Endothelial cell (in vitro differentiated cells): ENCODE measurements at places on chromosomes 6 and 20.
A peak's percentile ranks its signal among the peaks of the same experiment; 100 is the strongest.

DNA sequence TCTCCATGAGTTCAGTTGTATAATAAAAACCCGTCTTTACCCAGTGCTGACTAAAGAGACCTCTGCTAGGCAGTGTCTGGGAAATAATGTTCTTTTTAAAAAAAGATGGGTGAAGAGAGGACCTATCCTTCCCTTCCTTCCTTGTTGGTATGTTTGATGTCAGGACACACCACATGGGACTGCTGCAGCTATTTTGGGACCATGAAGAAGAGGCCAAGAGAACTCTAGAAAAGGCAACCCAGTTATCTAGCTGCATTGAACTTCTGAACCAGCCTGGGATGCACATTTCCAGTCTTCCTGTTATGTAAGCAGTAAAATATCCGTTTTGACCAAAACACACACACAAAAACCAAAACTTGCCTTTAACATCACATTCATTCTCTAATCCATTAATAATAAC is 77.3 kb downstream of the RFX6 start:
- no peak overlapping the region for H3K27ac ChIP-seq
- H3K4me3 ChIP-seq = no peak overlapping the region
- no peaks in the 10 kb centered on the region for H3K4me1 ChIP-seq
- H3K27me3 ChIP-seq = no peaks in the 10 kb centered on the region
- DNase-seq = no peak

DNA sequence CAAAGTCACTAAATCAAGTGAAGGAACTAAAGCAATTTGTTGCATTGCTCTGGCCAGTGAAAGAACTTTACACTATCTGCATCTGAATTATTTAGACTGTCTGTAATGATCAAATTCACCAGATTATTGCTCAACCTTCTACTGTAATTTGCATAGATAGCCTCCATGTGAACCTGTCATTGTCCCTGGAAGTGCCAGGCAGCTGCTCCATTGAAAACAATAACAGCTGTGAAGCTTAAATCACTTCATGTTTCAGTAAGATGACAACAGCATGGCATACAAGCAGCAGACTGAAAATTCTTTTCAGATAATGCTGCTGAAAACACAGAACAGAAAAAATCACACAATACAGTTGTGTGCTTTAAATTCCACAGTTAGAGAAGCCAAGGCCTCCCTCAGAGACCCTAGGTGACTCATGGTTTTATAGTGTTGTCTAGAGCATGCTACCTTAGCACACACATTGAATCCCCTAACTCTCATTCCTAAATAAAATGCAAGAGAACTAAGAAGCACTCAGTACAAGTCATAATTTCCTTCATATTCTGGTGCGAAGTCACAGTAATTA is 248.9 kb downstream of the TPBG start:
- H3K27me3 ChIP-seq = no peaks in the 10 kb centered on the region
- DNase-seq = no peak
- no peak overlapping the region for H3K4me3 ChIP-seq
- H3K36me3 ChIP-seq = no peaks in the 10 kb centered on the region

DNA sequence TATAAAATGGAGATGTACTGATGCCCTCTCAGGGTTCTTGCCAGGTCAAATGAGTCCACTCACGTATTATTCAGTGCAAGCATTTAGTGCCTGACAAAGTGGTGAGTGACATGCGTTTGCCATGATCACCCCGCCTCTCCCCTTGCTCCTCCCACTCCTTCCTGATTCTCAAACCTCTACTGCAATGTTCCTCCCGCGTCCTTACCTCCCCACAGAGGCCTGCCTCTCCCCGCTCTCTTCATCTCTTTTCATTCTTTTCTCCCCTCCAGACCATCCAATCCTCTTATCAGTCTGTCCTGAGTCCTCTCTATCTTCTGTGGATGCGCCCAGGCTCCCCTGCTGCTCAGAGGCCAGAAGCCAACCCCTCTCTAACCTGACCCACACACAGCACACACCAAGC is 40.7 kb downstream of the KCNK5 start:
- H3K27me3 ChIP-seq = peaks cover 10% of the 10 kb centered on the region
- H3K36me3 ChIP-seq = peaks cover 5% of the 10 kb centered on the region
- no peaks in the 10 kb centered on the region for H3K4me1 ChIP-seq
- DNase-seq = no peak

- no peak overlapping the region for H3K27ac ChIP-seq
- H3K4me3 ChIP-seq = no peak overlapping the region
- H3K27me3 ChIP-seq = no peaks in the 10 kb centered on the region
- peaks cover 23% of the 10 kb centered on the region for H3K4me1 ChIP-seq
- no peak for DNase-seq
These were observed 28.3 kb upstream of the FBXO30 start for GRCh38 chr6:145842693-145843546.

- DNase-seq = no peak
- no peaks in the 10 kb centered on the region for H3K36me3 ChIP-seq
- H3K4me1 ChIP-seq = peaks cover 3% of the 10 kb centered on the region
- H3K4me3 ChIP-seq = no peak overlapping the region
- no peak overlapping the region for H3K27ac ChIP-seq
These were observed 18.1 kb upstream of the ATRN start for GRCh38 chr20:3452690-3453089.

GRCh38 chr6:10276106-10276505 is 138.8 kb downstream of the TFAP2A start:
- no peak for DNase-seq
- no peaks in the 10 kb centered on the region for H3K36me3 ChIP-seq
- no peak overlapping the region for H3K4me3 ChIP-seq
- peaks cover 33% of the 10 kb centered on the region for H3K4me1 ChIP-seq
- no peak overlapping the region for H3K27ac ChIP-seq

DNA sequence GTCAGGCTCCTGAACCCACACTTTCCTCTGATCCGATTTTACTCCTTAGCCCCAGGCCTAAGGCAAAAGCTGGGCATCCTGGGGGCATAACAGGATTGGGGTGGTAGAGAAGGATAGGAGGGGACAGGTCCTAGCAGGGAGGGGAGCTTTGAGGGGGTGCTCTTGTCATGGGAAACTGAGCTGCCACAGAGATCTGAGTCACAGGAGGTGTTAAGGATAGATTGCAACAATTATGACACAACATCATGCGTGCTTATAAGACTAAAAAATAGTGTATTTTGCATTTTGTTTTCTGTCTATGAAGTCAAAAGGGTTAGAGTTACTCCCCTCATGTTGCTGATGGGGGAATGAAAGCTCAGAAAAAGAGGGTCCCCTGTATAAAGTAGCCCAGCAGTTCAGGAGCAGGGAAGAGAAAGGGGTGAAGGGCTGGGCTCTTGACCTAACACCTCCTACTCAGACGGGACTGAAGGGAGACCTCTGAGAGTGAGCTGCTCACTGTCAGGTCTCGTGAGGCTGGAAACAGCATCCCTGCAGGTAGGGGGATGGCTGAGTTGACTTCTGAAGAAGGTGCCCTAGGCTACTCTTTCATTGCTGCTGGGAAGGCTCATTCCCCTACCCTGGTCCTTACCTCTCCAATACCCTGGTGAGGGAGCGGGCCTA is 2.0 kb downstream of the GLP1R start:
- no peak for DNase-seq
- peaks cover 7% of the 10 kb centered on the region for H3K36me3 ChIP-seq
- H3K27me3 ChIP-seq = peaks cover 15% of the 10 kb centered on the region

DNA sequence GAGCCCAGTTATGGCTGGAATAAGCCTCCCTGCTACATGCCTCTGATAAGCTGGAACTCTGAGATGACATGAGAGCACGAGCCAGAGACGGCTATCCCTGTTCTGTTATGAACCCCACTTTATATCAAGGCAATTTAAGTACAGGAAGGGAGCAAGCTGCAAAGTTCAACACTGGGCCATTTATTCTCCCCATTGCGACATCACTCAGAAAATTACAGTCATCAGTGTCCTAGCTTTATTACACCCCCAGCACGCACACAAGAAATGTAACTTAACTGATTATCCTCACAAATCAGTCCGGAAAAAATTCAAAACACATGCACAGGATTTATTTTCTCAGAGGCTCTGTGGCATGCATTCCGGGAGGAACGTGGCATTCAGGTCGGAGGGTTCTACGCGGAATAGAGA is 125.3 kb upstream of the SLC2A12 start:
- no peak for DNase-seq
- H3K27ac ChIP-seq = peak overlapping the region; percentile 61

DNA sequence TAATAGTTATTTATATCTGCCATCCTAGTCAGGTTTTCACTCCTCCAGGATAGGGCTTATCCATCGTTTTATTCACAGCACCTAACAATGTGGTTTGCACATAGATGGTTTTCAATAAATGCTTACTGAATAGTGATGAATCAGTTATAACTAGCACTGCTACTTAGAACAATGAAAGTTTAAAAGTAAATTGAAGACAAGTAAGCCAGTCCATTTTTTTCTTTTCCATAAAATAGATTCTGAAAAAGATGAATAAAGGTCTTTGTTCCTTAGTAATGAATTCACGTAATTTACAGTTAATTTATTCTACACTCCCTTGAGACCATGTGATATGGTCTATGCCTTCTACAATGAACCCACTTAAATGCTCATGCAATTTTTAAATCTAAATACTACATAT is 212.5 kb downstream of the RNGTT start:
- no peak overlapping the region for H3K4me3 ChIP-seq
- H3K27ac ChIP-seq = no peak overlapping the region
- no peaks in the 10 kb centered on the region for H3K27me3 ChIP-seq
- no peak for DNase-seq
- H3K4me1 ChIP-seq = no peaks in the 10 kb centered on the region
- H3K36me3 ChIP-seq = peaks cover 11% of the 10 kb centered on the region
